ENCODE measurements at places on chromosomes 1 and 21. TPM values are rescaled to one million over a fixed set of nuclear protein-coding genes. Genes with fewer than 3 reads are reported as not detected.
A peak's percentile ranks its signal among the peaks of the same experiment; 100 is the strongest.

DNA sequence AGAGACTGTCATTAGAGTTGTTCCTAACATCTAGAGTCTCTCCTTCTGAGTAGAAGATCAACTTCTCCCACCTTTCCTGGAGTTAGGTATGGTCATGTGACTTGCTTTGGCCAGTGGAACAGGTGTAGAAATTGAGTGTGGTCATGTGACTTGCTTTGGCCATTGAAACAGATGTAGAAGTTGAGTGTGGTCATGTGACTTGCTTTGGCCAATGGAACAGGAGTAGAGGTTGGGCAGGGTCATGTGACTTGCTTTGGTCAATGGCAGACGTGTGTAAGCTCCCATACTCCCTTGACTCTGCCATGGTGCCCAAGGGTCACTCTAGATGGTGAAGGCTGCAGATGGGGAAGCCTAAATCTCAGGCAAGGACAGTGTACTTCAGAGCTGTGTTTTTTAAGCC, 306.0 kb downstream of the NPHP4 start:
- DNase-seq = no peak

GRCh38 chr1:171195767-171196166, 10.7 kb downstream of the FMO2 start:
- no peak for DNase-seq

GRCh38 chr1:35361638-35362037, 93.1 kb downstream of the ZMYM4 start:
- DNase-seq = no peak

- no peak for DNase-seq
Observed at GRCh38 chr1:215517441-215517891, 49.6 kb upstream of the KCTD3 start.

DNA sequence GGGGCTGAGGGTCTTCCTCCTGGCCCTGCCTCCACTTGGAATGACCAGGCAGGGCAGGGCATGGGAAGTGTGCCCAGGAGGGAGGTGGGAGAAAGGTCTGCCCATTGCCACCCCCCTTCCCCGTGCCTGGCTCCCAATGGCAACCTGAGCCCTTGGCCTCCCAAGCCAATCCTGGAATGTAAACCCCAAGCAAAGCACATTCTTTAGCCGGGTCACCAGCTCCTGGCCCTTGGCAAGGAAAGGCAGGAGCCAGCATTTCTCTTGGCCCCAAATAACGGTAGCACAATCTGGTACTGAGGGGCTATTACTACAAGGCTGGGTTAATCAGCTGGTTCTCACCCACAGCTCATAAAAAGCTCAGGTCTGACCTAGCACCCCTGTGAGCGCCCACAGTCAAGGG, 6.9 kb upstream of the NUAK2 start:
- DNase-seq = no peak

GRCh38 chr21:32604464-32604863, 7.7 kb downstream of the CFAP298 start:
- DNase-seq = no peak

DNA sequence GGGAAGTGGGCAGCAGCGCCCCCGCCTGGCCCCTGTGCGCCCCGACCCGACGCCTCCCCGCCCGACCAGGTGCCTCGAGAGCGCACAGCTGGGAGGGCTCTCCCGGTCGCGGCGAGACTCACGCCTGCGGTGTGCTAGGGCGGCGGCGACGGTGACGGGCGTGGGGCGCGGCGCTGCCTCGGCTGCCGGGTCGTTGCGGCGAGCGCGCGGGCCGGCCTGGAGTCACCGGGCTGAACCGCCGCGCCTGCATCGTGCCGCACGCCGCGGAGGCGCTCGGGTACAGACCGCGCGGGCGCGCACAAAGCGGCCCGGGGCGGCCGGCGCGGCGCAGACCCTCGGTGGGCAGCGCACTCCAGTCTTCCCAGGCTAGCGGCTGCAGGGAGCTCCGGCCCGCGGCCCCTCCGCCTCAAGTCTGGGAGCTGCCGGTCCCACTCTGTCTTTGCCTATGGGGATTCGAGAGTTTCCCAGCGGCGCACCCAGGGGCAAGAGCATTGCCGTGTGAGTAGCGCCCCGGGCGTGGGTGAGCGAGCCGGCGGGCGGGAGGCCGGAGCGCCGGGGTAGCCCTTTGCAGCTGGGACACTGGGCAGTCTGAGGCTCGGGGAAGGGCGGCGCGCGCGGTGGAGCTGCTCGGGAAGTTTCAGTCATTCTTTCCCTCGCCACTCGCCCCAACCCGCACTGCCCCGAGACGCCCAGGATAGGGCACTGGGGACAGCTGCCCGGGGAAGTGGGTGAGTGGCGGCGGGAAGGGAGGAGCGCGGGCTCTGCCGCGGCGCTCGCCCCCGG, at the start of gene SLC35F3:
Gene SLC35F3 (plus strand): TSS at position 44 of the 783 bp plus-strand sequence.
- DNase-seq = peak; percentile 53

DNA sequence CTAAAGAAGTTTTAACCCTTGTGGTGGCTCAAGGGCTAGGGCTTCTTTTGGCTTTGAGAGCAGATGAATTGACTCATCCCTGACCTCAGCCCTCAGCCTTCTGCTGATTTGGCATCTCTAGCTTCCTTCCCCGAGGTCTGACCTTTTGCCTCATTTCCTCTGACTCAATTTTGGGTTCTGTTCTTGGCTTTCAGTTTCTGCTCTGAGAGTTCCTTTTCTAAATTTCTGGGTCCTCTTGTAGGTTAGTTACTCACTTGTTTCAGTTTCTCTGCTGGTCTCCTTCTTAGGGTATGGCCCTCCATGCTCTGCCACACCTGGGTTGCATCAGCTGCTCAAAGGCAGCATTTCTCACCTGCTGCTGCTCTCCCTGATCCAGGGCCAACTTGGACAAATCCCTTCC, 19.4 kb downstream of the PDE4B start:
- peak; percentile 34 for DNase-seq

DNA sequence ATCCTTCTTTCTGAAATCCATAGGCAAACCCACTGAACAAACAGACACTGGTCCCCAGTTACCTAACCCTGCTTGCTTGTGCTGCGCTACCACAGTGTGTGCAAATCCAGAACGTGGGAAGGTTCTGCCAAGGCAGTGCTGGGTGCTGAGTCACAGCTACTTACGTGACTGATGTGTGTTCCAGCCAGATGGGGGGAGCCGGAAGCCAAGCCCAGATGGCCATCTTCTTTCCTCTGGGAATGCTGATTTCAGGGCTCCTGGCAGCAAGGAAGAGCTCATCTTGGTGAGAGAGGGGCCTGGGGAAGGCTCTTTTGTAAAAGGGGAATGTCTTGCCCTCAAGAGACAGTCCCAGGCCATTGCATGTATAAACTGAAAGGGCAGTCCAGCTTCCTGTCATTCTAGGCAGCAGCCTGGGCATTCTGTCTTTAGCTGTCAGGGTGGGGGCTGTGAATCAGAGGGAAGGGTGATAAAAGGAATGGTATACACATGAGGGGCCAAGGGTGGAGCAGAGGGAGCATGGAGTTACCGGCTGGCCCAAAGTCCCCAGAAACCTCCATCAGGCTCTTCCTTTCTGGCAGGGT, 54.1 kb downstream of the CD46 start:
- no peak for DNase-seq

DNA sequence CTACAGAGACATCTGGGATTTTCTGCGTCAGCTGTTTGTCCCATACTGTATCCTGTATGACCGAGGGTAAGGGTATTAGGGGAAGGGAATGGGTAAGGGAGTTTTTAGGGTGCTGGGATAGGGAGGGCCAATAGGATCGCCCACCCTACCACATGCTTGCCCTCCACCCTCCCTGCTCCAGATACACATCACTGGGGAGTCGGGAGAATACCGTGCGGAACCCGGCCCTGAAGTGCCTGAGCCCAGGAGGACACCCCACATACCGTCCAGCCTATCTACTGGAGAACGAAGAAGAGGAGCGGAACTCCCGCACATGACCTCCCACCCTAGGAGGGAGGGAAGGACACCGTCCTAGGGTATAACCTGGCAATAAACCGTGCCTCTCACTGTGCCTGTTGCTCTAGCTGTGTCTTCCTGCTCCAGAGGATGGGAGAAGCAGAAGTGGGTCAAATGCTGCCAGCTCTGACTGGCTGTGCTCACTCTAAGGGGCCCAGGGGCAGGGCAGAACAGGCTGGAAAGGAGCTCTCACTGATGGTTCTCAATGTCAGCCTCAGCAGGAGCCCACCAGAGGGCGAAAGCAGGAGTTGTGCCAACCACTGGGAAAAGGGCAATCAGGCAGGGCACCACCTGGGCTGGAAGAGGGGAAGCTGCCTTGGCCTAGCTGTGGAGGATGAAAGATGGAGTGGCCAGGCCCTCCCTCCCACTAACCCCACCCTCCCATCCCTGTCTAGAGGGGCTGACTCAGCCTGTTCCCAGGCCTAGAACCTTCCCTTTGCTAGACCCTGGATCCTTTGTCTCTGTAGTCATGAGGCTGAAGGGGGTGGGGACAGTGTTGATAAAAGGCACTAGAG, 440 bp upstream of the LENEP start:
- DNase-seq = no peak

GRCh38 chr1:56573311-56573710, 6.1 kb downstream of the PLPP3 start:
- peak; percentile 46 for DNase-seq

GRCh38 chr21:44290327-44291077, 4.8 kb downstream of the AIRE start:
- DNase-seq = no peak

DNA sequence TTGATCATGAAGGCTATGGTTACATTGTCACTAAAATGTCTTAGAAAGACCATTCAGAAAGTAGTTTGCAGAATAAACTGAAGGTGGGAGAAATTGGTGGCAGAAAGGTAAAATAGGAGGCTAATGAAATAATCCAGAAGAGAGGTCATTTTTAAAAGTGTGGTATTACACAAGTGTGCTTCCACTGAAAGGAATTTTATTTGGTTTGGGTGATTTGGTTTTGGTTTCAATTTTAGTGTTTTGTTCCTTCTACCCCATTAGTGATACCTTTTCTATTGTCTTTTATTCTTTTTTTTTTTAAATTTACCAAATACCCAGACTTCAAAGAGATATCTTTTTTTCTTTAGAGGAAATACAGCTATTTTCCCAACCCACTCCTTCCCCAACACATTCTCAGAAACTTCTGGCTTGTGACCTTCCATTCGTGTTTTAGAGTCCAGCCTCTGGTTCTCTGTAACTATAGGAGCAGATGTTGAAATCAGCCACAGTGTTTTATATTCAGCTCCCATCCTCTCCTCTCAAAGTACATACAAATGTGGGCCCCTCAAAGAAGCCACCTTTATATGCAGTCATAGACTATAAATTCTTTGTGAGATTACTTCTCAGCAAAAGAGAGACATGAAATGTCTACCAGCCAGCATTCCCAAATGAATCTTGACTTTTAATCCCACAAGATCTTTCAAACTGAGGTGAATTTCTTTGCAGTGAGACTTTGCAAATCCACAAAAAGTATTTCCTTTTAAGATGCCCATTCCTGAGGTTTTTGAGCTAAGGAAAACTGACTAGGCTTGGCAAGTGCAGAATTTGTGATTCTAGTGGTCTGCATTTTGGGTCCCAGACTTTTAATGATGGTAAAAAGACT, 42.0 kb upstream of the PALMD start:
- no peak for DNase-seq

GRCh38 chr1:93565496-93566206, 116.0 kb downstream of the BCAR3 start:
- no peak for DNase-seq

- DNase-seq = no peak
Observed at GRCh38 chr1:214920337-214920736, 162.2 kb upstream of the KCNK2 start.

- DNase-seq = no peak
Observed at GRCh38 chr21:33657124-33657820, 15.0 kb downstream of the ITSN1 start.

- DNase-seq = no peak
Observed at GRCh38 chr1:84711869-84712268, 21.6 kb upstream of the SSX2IP start.

- DNase-seq = no peak
Observed at GRCh38 chr1:28135371-28136168, 40.9 kb downstream of the PTAFR start.

- no peak for DNase-seq
Observed at GRCh38 chr1:39509360-39510009, 18.0 kb downstream of the BMP8A start.

DNA sequence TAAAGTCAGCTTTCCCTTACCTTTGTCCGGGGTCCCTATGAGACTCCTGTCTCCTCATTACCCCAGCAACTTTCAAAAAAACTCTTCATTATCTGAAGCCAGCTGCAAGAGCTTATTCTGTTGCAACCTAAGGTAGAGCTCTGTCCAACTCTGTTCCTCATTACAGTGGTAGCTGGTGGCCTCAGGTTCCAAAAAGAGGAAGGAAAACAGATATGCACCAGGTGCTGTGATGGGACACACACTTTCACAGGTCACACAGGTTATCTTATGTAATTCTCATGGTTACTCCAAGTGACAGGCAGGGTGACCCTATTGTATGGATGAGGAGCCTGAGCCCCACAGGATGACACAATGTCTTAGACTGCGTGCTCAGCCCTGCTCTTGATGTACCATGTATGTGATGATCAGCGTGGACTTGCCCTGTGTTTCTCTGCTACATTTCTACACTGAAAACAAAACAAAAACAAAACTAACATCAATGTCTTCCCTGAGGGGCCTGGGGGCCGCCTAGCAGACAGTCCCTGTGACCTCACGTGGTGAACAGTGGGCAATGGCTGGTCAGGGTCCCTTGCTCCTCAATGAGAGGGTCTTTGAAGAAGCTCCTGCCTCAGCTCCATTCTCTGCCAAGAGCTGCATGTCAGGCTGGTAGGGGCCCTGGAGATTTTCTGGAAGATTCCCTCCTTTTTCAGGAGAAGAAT, 9.7 kb upstream of the TENT5C start:
- no peak for DNase-seq

DNA sequence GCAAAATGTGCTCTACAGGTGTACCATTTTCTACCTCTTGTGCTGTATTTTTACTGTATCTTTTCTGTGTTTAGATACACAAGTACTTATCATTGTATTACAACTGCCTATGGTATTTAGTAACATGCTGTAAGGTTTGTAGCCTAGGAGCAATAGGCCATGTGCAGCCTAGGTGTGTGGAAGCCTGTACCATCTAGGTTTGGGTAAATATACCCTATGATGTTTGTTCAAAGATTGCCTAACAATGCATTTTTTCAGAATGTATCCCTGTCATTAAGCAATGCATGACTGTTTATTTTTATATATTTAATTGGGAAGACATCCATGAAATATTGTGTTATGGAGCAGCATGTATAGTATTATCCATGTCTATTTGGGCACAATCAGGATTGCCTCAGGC, 11.0 kb downstream of the ETV3L start:
- no peak for DNase-seq

GFI1 gene
- 0.20 TPM for polyA plus RNA-seq

SIKE1 gene
- polyA plus RNA-seq = 29.8 TPM

KCNT2 gene
- polyA plus RNA-seq = 4.8 TPM

HRNR gene
- polyA plus RNA-seq = 0.42 TPM

ANGPTL3 gene
- polyA plus RNA-seq = 0.22 TPM

ACTRT2 gene
- polyA plus RNA-seq = not detected

CGN gene
- polyA plus RNA-seq = 1.0 TPM

ADAM30 gene
- polyA plus RNA-seq = not detected

FMN2 gene
- 0.75 TPM for polyA plus RNA-seq

RIPK4 gene
- 3.1 TPM for polyA plus RNA-seq

ADCY10 gene
- polyA plus RNA-seq = 0.05 TPM

HSD11B1 gene
- polyA plus RNA-seq = 0.20 TPM
